Stimulated activated CD4-positive, alpha-beta T cell treated with anti-CD3 and anti-CD28 coated beads, Interleukin-1b, Interleukin-23, amount 100 ng/mL, for 24 hours (primary cell): ENCODE measurements at places on chromosomes 7 and 10.
A peak's percentile ranks its signal among the peaks of the same experiment; 100 is the strongest.

- no peak for DNase-seq
Observed at GRCh38 chr10:58177362-58177947, 90.2 kb downstream of the IPMK start.

GRCh38 chr7:47604496-47604890 is 22.6 kb upstream of the TNS3 start:
- DNase-seq = no peak

DNA sequence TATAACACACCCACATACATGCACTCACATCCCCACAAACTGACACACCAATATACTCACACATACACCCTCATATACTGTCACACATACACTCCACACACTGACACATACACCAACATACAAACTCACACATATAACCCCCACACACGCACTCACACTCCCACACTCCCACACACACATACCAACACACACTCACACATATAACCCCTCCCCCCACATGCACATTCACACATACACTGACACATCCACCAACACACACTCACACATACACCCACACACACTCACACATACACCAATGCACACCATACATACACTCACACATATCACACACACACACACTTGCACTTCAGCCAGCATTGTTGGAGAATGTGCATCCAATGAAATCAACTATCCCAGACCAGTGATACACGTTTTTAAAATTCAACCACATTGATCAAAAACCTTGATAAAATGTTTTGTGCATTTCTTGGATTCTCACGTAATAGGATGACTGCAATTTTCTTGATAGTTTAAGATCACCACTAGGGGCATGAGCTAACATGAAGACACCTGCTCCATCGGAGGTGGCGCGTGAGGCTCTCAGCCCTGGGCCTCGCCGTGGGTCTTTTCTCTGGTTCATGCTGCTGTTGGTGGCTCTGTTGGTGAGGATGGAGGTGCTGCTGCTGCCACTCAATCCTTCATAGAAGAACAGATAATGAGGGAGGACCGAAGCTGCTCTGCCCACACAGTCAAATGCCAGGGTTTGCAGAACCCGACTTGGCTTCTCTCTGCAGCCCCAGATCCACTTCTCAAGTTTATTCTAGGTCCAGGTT is 32.1 kb upstream of the CHST15 start:
- DNase-seq = no peak

- no peak for DNase-seq
Observed at GRCh38 chr7:22601812-22602565, 102.0 kb upstream of the STEAP1B start.

- DNase-seq = no peak
Observed at GRCh38 chr10:348456-348855, 213.2 kb downstream of the ZMYND11 start.

DNA sequence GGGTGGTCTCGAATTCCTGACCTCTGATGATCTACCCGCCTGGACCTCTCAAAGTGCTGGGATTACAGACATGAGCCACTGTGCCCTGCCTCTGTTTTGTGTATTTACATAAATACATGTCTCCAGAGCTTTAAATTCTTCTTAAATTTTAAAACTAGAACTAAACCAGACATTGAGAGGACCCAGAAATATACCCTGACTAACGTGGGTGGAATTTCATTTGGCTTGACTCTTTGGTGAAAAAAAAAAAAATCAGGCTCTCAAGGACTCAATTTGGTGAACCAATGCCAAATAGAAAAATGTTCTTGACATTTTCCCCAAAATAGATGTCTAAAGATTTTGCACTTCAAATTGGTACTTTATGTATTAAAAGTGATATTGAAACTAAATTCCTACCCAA is 16.6 kb upstream of the FAS start:
- no peak for DNase-seq

DNA sequence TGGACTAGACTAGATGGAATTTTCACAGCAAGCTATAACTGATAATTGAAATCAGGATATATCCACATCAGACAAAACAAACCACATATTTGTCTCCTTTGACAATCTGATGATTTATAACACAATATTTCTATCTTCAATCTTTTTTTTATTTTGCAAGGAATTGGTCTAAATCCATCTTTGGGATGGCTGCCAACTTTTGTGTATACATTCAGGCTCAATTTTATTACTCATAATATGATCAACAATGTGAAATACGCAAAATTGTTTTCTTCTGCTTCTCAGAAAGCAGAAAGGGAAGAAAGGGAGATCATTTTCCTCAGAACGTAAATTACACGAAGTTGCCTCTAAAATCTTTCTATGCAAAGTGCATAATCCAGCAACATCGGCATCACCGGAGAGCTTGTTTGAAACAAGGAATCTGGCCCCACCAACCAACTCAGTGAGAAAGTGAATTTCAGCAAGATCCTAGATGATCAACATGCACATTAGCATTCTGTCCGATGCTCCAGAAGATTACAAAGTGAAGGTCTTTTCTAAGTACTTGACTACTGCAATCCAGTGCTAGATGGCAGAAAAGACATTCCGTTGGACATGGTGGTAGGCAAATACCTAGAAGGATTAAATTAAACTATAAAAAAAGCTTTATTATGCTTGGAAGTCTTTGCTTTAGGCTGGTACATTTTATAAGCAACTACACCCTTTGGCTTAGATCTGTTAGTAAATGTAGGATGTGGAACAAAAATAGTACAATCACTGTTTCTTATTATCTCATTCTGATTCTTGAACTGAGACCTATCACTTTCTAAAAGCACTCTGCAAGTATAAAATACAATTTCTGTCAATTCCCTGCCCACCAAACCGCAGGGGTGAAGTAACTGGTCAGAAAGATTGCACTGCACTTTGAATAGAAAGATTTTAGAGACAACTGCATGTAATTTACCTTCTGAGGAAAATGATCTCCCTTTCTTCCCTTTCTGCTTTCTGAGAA is 126.4 kb upstream of the RSU1 start:
- no peak for DNase-seq

GRCh38 chr10:31749301-31749700 is 179.3 kb downstream of the ARHGAP12 start:
- DNase-seq = no peak

GRCh38 chr7:30598121-30598876 is 3.6 kb downstream of the GARS1 start:
- DNase-seq = no peak

DNA sequence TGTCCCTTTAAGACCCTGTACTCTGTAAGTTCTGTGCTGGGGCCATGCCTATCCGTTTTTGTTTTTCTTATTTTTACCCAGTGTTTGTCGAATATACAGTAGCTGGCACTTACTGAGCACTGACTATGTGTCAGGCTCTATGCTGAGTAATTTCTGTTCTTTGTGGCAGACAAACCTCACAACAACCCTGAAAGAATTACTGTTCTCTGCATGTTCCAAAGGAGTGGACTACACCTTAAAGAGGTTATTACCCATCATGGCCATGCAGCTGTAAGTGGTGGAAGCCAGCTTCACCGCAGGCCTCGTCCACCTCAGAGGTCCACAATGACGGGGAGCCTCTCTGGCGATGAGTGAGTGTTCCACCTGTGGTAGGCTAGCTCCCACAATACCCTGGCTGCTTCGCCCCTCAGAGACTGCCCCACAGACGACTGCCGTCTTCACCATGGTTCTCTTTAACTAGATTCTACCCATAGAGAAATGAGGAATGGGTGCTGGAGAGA is 30.1 kb upstream of the RBM20 start:
- no peak for DNase-seq

DNA sequence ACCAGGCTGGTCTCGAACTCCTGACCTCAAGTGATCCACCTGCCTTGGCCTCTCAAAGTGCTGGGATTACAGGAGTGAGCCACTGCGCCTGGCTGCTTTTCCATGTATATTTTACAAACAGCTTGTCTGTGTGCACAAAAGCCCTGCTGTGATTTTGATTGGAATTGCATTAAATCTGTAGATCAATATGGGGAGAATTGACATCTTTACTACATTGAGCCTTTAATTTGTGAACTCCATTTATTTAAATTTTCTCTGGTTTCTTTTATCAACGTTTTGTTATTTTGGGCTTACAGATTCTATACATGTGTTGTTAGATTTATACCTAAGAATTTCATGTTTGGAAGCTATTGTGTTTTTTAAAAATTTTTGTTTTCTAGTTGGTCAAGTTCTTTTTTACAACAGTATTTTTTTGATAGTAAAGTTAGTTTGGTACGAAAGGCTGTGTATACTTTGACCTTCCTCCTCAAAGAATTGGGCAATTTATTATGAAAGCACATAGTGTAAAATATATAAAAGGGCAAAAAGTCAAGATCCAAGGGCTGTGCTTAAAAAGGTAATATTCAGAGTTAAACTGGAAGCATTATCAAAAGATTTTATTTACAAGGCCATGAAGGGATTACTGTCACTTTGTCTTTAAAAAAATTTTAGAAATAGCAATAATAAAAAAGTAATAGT is 92.8 kb downstream of the STK31 start:
- DNase-seq = no peak

- DNase-seq = no peak
Observed at GRCh38 chr10:30284865-30285594, 64.0 kb downstream of the MTPAP start.

GRCh38 chr10:71383972-71384687 is 12.6 kb upstream of the CDH23 start:
- peak; percentile 66 for DNase-seq

- no peak for DNase-seq
Observed at GRCh38 chr10:76946270-76946669, 691.3 kb downstream of the KCNMA1 start.

DNA sequence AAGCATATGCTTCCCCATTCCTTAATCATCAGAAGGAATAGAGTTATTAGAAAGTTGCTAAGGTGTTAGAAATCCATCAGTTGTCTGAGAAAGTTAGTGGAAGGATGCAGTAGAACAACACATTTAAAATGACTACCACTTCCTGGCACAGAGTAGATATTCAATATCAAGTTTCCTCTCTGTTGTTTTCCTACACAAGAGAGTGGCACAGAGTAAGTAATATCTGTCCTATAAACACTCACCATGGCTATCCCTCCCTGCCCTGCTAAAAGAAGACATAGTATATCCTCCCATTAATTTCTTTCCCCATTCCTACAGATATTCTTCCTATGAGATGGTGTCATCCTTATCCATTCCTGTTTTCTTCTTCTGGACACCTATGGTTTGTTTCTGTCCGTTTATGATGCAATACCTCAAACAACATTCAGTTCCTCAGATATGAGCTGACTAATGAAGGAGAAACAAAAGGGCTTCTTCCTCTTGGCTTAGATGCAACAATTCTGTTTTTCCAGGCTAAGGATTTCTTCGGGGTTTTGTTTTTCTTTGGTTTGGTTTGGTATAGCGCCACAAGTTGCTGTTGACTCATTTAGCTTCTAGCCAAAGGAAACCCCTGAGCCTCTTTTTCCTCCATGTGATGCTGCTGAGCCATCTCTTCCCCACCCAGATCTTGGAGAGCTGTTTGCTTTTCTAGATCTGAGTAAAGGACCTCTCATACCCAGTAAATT is 32.9 kb upstream of the BPGM start:
- DNase-seq = no peak

DNA sequence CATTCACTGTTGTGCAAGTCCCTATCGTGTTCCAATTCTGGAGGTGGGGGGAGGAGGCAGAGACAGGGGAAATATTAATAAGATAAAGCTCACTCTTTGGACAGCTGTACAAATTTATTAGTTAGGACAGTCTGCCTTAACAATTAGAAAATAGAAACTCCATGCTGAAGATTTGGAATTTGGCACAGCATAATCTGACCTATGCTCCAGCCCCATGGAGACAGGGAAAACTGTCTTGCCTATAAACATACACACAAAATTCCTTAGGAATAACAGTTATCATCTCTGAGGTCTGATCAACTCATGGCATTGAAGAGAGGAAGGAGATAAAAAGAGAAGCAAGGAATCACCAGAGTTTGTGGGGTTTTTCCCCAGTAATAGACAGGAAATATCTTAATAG is 335.4 kb upstream of the MEOX2 start:
- no peak for DNase-seq

DNA sequence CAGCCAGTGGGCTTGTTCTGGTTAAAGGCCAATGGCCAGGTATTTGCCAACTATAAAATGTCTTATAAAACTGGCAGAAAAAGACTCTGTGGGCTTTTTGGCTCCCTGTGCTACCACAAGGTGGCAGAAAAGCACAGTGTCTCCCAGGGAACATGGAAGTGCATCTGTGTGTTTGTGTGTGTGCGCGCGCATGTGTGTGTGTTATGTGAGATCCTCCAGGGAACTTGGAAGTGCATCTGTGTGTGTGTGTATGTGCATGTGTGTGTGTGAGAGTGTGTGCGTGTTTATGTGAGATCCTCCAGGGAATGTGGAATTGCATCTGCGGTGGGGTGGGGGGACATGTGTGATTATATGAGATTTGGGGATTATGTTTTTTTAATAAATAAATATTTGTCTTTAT is 30.2 kb upstream of the ABI1 start:
- no peak for DNase-seq

DNA sequence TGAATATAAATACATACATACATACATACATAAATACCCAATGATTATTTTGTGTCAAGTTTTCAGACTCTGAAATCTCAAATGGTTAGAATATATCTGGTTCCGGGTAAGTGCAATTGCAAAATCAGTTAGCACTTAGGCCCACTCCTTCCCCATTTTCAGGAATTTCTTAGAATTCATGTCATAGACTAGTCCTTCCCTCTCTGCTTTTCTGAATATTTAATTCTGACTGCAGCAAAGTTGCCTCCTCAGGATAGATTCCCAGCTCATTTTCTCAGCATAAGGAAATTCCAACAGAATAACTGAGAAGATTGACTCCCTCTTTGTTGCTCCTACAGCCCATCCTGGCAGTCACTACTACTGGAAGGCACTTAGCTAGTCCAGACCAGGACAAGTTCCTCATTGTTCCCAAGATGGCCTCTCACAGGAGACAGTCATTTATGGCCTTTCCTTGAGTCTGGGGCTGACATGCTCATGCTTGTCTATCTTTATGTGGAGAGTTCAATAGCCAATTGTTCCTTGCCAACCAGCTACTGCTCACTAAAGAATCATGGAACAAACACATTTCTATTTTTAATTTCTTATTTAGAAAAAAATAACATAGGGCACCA is 142.9 kb upstream of the ITGB1 start:
- DNase-seq = no peak

DNA sequence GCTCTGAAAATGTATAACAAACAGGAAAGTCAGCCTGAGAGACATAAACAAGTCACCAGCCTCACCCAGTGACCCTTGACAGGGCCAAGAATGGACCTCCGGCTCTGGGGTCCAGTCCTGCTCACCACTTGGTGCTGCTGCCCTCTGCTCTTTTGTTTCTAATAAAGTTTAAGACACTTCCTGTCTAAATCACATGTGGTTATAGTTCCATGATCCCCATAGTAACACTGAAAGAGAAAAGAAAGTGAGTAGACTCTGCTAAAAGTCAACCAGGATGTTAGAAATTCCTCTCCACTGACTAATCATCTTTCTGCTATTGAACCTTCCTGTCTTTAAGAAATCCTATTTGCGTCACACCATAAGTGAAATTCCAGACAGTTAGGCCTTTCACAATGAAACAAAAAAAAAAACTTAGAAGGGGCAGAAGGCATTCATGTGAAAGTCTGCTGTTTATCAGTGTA is 179.2 kb upstream of the BET1 start:
- no peak for DNase-seq

- DNase-seq = no peak
Observed at GRCh38 chr7:27143023-27143949, at the start of gene HOXA5. TSS of gene HOXA5 (minus strand) at chr7:27143681. CDS start at chr7:27143607, 74 bp downstream.

- no peak for DNase-seq
Observed at GRCh38 chr7:88771417-88771816, 11.9 kb downstream of the ZNF804B start.

- DNase-seq = no peak
Observed at GRCh38 chr7:46317256-46317655, 396.2 kb upstream of the IGFBP3 start.
